Activated CD8-positive, alpha-beta memory T cell treated with anti-CD3 and anti-CD28 coated beads for 1 hour (primary cell): ENCODE measurements at places on chromosomes 3 and 15.

DNA sequence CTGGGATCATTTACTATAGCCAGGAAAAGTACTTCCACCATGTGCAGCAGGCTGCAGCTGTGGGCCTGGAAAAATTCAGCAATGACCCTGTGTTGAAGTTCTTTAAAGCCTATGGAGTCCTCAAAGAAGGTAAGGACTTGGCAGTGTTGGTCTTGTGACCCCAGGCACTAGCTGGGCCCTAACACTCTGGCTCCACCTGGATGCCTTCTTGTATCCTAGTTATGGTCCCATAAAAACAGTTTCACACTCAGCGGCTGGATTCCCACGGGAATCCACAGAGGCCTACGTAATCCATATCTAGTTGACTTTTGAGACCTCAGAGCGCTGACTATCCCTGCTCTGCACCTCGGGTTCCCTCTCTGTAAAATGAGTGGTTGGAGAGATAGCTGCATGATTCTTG lies 1.6 kb downstream of the TTC21A start:
- DNase-seq: no peak

DNA sequence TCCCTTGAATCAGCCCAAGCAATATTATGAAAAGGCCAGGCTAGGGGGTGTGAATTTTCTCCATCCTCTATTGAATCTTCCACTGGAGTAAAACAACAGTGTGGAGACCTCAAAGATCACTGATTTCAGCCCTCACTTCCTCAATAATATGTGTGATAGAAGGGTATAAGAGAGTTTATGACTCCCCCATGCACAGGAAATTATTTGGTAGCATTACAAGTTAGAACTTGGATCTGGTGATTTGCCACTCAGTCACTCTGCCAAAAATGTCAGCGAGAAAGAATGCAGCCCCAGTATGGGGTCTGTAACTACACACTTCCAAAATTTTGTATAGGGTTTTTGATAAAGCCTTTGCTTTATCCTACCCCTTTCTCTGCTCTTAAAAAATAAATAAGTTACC lies 81.0 kb upstream of the KCNMB2 start:
- DNase-seq: no peak

DNA sequence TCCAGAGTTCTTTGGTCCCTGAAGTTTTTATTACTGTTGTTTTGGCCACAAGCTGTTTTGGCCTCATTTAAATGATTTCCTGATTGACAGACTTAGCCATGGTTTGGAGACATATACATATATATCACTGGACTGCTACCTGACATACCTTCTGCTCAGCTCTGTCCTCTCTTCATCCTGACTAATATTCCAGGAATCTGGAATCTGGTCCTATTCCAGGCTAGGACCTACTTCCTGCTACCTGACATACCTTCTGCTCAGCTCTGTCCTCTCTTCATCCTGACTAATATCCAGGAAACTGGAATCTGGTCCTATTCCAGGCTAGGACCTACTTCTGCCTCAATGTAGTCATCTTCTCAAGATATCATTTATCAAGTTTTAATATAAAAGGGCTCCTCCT lies 724.4 kb upstream of the ROBO1 start:
- DNase-seq: no peak

DNA sequence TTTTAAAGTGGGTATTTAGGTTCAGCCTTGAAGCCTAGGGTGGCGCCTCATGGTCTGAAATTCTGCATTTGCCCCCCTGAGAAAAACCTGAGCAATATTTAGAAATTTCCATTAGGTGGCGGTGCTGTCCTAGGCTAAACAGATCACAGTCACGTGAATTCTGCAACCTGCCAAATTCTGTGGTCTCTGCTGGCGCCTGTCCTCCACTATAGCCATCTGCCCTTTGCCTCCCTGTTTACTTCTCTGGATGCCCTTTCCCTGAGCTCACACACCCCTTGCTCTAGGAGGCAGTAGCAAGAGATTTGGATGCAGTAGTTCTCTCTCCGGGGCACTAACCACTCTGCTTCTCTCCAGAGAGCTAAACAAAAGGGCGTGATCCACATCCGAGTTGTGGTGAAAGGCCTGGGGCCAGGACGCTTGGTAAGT lies 9.1 kb downstream of the MRPS11 start:
- DNase-seq: no peak

GRCh38 chr3:66854601-66855151 lies 143.4 kb upstream of the KBTBD8 start:
- no peak for DNase-seq

GRCh38 chr3:154844863-154845262 lies 235.3 kb upstream of the MME start:
- no peak for DNase-seq

GRCh38 chr3:51966922-51967383 lies 301 bp downstream of the PCBP4 start:
- DNase-seq: no peak

DNA sequence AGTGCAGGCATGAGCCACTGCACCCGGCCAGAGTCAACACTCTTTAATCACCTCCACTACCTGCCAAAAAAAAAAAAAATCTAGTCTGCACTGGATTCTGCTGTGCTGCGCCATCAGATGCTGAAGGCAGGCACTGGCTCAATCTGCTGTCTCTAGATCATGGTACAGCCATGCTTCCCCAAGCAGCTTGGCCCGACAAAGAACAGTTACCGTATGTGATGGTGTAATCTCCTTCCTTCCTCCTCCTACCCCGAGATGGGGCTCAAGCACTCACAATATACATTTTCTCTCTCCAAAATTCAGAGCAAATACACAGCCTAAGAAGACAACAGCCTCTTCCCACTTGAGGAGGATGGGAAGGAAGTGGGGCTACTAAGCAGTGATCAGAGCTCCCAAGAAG lies 45.1 kb downstream of the DAPK2 start:
- no peak for DNase-seq

GRCh38 chr3:44509393-44509921 lies 32.0 kb upstream of the ZNF445 start:
- DNase-seq: no peak

GRCh38 chr15:52112203-52112750 lies 298 bp downstream of the BCL2L10 start:
- no peak for DNase-seq

- no peak for DNase-seq
Measured at GRCh38 chr3:52782412-52783210, 5.2 kb downstream of the ITIH1 start.

DNA sequence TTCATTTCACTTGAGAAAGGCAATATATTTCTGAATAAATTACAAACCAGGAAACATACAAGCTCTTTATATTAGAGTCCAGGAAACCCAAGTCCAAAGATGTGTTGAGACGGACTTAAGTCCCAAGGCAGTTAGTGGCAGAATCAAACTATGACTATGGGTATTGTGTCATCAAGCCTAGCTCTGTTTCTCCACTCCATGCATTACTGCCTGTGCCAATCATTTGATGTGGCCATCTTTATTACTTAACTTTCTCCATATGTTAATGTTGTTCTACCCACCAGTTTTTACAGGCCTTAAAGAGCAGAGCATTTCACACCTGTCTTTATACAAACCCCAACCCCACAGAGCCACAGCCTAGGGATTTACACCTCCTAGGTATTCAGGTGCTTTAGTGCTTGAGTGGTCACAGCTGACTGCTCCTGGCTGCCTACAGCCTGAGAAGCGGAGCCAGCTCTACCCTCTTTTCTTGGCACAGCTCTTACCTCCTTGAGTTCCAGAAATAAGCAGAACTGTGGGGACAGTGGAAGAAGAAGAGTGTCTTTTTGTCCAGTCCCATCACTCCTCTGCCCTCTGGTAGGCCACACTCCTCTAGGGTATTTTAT lies 92.1 kb downstream of the DTWD1 start:
- no peak for DNase-seq

DNA sequence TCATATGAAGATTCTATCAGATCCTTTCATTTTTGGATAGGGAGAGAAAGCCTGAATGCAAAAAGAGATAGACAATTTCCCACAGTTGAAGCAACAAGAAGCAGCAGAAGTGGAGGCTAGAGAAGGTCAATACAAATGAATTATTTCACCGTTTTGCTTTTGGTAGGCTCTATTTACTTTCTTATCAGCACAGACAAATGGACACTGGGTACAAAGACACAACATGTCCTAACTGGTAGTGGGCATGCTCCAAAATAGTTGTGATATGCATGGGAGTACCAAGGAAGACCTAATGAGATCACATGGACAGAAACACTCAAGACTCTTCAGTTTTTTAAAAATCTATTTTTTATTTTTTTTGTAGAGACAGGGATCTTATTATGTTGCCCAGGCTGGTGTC lies 99.4 kb downstream of the XRN1 start:
- no peak for DNase-seq

DNA sequence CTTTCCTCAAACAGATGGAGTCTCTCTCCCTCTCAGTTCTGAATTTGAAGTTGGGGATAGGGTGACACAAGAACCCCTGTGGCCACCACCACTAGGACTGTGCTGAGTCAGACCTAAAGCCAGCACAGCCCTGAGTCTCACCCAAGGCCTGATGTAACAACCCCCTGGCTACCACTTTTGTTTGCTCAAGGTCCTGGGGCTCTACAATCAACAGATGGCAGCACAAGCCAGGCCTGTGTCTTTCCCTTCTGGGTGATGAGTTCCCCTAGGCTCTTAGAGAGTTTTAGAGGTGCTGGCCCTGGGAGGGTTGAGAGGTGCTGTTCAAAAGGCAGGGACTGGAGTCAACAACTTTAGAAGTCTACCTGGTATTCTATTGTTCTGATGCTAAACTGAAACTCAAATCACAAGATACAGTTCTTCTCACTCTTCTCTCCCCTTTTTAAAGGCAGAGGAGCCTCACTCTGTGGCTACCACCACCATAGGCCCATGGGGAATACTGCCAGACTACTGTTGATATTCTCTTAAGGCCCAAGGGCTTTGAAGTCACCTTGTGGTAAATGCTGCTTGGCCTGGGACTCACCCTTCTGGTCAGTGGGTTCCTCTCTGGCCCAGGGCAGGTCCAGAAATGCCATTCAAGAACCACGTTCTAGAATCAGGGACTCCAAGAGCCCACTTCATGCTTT lies 6.5 kb downstream of the OR5K4 start:
- DNase-seq: no peak

GRCh38 chr3:9079676-9080075 lies 116.4 kb upstream of the RAD18 start:
- DNase-seq: no peak

GRCh38 chr3:183370391-183370790 lies 58.0 kb downstream of the MCF2L2 start:
- DNase-seq: no peak

DNA sequence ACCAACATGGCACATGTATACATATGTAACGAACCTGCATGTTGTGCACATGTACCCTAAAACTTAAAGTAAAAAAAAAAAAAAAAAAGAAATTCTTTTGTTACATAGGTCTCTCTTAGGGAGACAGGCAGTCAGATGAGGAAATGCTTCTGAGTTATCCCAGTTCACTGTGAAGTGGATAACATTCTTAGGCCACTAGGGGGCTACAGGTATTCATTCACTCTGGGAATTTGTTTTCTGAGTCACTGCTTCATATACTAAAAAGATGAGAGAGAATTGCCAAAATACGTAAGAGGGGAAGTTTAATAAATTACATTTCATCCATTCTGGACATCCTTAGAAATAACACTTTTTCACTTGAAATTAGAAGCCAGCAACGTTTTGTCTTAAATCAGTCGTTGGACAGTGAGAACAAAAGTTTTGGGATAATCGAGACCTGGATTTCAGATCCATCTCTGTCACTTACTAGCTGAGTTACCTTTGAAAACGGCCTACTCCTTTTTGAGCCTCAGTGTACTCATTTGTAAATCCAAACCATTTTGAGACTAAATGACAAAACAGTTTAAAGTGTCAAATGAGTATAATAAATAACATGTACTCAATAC lies 738.4 kb upstream of the ALCAM start:
- DNase-seq: no peak

DNA sequence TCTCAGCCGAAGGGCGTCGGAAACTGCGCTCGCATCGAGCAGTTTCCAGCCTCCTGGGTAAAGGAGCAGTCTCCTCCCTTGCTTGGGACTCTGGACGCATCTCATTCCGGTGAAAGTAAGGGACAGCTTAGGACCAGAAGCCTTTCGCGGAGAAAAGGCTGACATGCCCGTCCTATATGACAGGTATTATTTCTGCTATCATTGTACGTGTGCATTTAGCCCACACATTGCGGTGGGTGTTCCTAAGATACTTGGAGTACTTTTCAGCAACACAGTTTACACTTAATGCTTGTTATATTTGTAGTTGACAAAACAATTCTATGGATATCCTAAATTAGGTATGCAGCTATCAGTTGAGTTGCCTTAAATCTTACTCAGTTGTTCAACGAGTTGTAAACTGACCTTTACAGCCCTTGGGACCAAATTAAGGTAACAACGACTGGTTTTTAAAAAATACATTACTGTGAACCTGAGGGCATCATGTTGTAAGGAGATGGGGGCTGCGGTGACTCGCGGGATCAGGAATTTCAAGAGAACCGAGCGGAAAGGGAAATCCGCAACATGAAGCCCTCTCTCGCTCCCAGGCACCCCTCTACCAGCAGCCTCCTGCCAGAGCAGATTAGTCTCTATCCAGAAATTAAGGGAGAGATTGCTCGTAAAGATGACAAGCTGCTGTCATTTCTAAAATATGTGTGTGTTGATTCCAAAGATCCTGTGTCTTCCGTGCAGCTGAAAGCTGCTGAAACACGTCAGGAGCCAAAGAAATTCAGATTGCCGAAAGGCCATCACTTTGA lies 632 bp upstream of the COPS2 start:
- DNase-seq: no peak

GRCh38 chr3:177352424-177352823 lies 155.1 kb upstream of the TBL1XR1 start:
- no peak for DNase-seq

DNA sequence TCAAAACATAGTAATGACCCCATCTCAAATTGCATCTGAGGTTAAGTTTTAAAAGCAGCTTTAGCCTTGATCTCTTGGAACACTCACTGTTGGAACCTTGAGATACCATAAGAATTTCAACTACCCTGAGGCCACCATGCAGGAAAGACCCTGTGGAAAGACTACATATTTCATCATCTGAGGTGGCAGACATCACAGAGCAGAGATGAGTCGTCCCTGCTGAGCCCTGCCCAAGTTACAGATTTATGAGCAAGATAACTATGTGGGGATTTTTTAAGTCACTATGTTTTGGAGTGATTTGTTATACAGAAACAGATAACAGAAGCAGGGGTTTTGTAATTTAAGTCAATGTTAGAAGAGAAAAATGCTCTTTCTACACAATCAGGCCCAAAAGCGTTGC lies 168.4 kb downstream of the STAC start:
- no peak for DNase-seq

- DNase-seq: no peak
Measured at GRCh38 chr3:145079436-145079835, 1081.5 kb downstream of the PLOD2 start.

- DNase-seq: no peak
Measured at GRCh38 chr3:102132370-102132769, 283.1 kb downstream of the NFKBIZ start.

GRCh38 chr3:150913133-150913922 lies 8.1 kb upstream of the MINDY4B start:
- no peak for DNase-seq
